ENCODE measurements at places on chromosomes 5 and 9. TPM values are rescaled to one million over a fixed set of nuclear protein-coding genes. Genes with fewer than 3 reads are reported as not detected.
A peak's percentile ranks its signal among the peaks of the same experiment; 100 is the strongest.

Gene PRR16
- 0.62 TPM for total RNA-seq

- no peak for DNase-seq
Measured at GRCh38 chr5:134594797-134595457, 37.7 kb downstream of the SAR1B start.

DNA sequence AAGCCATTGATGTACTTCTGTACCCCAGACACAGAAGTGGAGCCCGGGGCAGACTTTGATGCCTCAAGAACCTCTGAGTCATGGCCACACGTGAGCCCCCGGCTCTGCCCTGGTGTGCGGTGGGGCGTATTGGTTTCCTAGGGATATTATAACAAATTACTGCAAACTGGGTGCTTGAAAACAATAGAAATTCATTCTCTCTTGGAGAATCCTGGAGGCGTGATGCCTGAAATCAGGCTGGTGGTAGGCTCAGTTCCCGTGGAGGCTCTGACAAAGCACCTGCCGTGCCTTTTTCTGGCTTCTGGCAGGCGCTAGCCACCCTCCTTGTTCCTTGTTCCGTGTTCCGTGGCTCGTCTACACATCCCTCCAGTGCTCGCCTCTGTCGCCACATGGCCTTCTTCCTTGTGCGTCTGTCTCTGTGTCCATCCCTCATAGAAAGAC lies 24.2 kb downstream of the NEK6 start:
- no peak for DNase-seq

Gene ELAVL2
- 42.4 TPM for total RNA-seq

Gene PCDHA7
- 8.7 TPM for total RNA-seq

GRCh38 chr5:64166201-64166959 lies 737 bp downstream of the RNF180 start:
- DNase-seq: peak; percentile 52

GRCh38 chr5:41196197-41196596 lies 17.1 kb downstream of the C6 start:
- no peak for DNase-seq

DNA sequence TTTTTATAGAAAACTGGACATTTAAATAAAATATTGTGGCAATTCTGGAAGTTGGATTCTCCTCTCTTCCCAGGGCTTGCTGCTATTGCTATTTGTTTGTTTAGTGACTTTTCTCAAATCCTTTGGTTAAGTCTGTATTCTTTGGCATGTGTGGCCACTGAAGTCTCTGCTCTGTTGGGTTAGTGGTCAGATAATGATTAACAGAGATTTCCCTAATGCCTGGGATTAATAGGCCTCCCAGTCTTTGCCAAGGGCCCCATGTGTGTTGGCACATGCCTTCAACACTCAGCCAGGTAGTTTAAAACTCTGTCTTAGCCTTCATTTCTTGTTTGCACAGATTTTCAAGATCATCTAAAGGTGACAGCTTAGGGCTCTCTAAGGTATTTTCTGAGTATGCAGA lies 92.8 kb upstream of the EPB41L4A start:
- DNase-seq: no peak

DNA sequence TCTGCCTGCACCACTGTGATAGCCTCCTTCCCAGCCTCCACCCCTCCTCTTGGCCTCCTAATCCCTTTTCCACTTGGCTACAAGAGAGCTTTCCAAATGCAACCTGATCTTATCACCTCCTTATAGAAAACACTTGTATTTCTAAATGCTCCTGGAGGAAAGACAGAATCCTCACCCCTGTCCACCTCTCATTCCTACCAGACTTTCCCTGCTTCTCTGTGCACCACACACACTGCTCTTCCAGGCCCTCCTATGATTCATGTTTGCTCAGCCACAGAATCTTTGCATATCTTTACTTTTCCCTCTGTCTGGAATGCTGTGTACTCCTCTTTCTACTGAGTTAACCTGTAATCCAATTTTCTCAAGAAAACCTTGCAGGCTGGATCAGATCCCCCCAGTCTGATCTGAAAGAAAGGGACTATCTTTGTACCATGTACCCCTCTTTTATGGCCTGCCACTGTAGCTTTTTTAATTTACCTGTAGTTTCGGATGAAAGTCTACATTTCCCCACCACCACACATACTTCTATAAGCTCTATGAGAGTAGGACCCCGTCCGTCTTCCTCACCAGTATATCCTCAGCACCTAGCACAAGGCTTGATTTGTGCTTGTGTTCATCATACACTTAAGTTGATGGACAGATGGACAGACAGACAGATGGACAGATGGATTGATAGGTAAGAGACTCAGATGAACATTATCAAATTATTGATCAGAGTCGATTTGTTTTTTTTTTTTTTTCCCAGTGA lies 95.3 kb downstream of the GALNT10 start:
- DNase-seq: no peak

GRCh38 chr5:88691945-88692868 lies 190.8 kb downstream of the MEF2C start:
- DNase-seq: no peak

- no peak for DNase-seq
Measured at GRCh38 chr9:133135146-133135745, 14.2 kb upstream of the RALGDS start.

- DNase-seq: no peak
Measured at GRCh38 chr5:54656261-54656728, 138.7 kb downstream of the SNX18 start.

Gene AK1
- total RNA-seq: 6.7 TPM

Gene ELL2
- 32.6 TPM for total RNA-seq

- no peak for DNase-seq
Measured at GRCh38 chr5:54007827-54008777, 302.3 kb downstream of the ARL15 start.

DNA sequence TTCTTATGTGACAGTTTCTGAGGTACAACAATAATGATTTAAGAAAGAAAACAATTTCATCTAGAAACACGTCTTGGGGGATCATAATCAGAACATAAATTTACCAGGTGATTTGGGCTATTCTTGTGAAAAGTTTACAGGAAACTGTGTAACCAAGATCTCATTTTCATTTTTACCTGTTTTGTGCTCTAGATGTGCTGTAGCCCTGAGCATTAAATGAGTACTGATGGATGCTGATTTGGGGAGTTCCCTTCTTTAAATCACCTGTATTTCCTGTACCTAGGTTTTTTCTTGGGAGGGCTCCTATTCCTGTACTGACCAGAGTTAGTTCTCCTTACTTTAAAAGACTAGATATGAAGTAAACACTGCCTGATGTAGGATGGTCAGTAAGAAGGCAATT lies 12.7 kb downstream of the MATR3 start:
- no peak for DNase-seq

DNA sequence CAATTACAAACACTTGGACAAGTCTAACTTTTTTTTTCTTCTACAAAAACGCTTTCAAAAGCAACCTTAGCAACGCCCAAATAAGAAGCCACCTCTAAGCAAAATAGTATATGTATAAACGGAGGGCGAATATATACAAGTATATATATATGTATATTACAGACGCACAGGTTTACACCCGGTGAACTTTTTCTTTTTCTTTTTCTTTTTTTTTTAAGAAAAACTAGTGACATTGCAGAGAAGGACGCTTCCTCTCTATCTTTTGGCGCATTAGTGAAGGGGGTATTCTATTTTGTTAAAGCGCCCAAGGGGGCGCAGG lies 200 bp downstream of the NPR3 start:
- no peak for DNase-seq

Data from GM23338 (cell line).